ENCODE measurements at places on chromosomes 11 and 22.

GRCh38 chr11:119155733-119156492, 7.1 kb downstream of the ABCG4 start:
- no peak for DNase-seq

- no peak for DNase-seq
Measured at GRCh38 chr11:28808771-28809170, 700.6 kb downstream of the METTL15 start.

- DNase-seq, result no peak
Measured at GRCh38 chr22:22884010-22884887, 3.4 kb upstream of the IGLL5 start.

- DNase-seq, result no peak
Measured at GRCh38 chr11:23988381-23989006, 508.4 kb upstream of the LUZP2 start.

- no peak for DNase-seq
Measured at GRCh38 chr11:130096823-130097222, 27.1 kb downstream of the APLP2 start.

GRCh38 chr22:38080850-38081635, 2.9 kb downstream of the SLC16A8 start:
- no peak for DNase-seq

DNA sequence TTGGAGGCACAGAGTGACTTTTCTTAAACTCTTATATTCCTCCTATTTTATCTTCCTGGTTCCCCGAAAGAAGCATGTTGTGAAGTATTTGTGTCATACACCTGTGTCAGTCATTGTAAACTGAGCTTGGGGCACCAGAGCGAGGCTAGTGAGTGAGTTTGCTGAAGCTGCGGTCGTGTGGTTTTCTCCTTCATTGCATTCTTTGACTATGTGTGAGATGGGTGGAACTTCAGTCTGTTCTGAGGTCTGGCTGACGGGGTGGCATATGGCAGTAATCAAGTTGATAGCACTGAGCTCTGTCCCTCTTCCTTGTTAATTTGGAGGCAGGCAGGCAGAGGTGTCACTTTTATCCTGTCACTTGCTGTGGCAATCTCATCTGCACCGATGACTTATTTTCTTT, 4.2 kb downstream of the VPS26B start:
- no peak for DNase-seq

DNA sequence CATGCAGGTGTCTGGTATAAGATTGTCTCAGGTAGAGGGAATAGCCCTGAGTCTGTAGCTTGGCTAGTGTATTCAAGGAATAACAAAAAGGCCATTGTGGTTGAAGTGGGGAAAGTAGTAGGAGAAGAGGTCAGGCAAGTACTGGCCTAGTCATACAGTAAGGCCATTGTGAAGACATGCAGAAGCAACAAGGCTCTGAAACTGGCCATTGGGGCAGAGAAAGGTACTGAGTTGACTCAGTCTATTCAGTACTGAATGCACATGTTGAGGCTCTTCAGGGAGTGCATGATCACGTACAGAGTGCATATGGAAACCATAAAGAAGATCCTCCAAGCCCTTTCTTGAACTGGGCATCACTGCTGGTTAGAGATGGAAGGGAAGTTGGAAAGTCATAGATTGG, 477.6 kb downstream of the SOX6 start:
- DNase-seq, result no peak

DNA sequence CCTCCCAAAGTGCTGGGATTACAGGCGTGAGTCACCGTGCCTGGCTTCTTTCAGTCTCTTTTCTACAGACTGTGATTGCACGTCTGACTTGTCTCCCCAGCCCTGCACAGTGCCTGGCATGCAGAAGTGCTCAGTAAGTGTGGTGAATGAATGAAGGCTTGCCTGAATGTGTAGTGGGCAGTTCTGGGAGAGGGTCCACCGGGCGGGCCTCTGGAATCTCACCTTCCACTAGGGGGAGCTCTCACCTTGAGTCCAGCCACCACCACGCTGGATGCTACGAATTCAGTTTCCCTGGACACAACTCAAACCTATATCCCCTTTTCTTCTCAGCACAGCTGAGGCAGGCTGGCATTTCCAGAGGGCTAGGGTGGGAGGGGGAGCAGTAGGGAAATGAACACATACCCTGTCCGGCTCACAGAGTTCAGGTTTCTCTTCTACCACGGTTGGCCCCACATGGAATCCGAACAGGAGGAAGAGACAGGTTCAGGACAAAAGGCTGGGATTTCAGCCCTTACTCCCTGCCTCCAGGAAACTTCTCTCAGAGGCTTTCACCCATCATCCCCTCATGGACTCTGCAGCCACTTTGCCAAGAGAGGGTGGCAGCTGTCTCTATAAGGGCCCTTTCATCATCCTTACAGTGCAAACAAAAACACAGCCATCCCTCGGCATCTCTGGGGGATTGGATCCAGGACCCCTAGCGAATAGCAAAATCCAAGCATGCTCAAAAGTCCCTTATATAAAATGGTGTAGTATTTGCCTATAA, 86.8 kb downstream of the NECTIN1 start:
- no peak for DNase-seq

GRCh38 chr11:117525866-117526542, 198.3 kb downstream of the CEP164 start:
- no peak for DNase-seq

GRCh38 chr11:16086229-16086819, 270.0 kb downstream of the SOX6 start:
- no peak for DNase-seq

GRCh38 chr22:23570681-23571080, 9.4 kb downstream of the IGLL1 start:
- no peak for DNase-seq

- DNase-seq, result no peak
Measured at GRCh38 chr11:73312851-73313327, 4.8 kb downstream of the ARHGEF17 start.

GRCh38 chr22:41915035-41915785, at the start of gene SHISA8:
TSS of gene SHISA8 (minus strand) at chr22:41915074. CDS start at chr22:41914667, 407 bp downstream.
- peak; percentile 47 for DNase-seq

DNA sequence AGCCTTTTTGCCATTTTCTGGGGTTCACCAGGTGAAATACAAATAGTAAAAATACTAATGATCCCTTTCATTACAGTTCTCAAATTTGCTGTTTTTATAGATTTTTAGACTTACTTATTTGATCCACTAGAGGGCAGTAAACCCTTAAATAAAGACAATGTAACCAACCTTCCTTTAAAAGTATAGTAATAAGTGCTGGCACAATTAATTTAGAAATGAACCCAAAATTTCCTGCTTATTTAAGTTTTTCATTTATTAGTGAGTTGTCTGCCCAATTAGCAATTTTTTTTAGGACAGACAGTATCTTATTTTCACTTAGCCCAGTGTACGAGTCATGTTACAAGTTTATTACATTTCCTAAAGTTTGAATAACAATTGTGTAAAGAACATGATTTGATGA, 4.7 kb downstream of the DDIAS start:
- no peak for DNase-seq

- no peak for DNase-seq
Measured at GRCh38 chr22:27134315-27134701, 476.9 kb downstream of the MIAT start.

GRCh38 chr11:84319863-84320262, 1033.7 kb upstream of the CCDC90B start:
- no peak for DNase-seq

DNA sequence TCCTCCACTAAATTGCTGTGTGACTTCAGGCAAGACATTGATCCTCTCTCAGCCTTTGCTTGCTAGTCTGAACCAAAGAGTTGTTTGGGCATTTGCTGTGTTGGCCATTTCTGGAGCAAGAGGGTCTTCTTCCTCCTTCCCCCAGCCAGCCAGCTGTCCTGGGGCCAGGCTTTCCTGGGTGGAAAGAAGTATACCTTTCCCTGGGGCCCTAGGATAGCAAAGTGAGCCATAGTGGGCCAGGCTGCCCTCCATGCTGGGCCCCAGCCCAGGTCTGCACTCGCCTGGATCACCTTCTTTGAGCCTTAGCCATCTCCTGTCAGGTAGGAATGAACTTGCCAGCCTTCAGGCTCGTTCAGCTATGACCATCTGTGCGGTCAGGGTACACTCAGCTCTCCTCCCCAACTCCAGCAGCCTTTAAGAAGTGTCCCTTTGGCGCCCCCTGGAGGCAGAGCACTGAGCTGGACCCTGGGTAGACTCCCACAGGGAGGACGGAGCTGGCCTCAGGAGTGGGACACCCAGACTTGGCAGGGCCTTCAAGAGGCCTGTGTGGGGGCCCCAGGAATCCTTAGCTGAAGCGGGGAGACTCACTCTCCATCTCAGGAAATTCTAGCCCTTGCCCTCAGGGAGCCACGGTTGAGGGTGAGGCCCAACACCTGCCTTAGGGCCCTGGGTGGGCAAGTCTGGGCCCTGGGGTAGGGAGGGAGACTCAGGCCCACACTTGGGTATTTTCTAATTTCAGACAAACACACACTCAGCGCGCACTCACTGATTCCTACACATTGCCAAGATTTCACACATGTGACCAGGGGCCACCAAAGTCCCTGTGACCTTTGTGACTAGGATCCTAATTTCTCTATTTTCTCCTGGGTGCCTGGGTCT, 35.6 kb upstream of the TPBGL start:
- DNase-seq, result peak; percentile 57
